ENCODE measurements at places on chromosomes 16 and 17. TPM values are rescaled to one million over a fixed set of nuclear protein-coding genes. Genes with fewer than 3 reads are reported as not detected.
A peak's percentile ranks its signal among the peaks of the same experiment; 100 is the strongest.

DNA sequence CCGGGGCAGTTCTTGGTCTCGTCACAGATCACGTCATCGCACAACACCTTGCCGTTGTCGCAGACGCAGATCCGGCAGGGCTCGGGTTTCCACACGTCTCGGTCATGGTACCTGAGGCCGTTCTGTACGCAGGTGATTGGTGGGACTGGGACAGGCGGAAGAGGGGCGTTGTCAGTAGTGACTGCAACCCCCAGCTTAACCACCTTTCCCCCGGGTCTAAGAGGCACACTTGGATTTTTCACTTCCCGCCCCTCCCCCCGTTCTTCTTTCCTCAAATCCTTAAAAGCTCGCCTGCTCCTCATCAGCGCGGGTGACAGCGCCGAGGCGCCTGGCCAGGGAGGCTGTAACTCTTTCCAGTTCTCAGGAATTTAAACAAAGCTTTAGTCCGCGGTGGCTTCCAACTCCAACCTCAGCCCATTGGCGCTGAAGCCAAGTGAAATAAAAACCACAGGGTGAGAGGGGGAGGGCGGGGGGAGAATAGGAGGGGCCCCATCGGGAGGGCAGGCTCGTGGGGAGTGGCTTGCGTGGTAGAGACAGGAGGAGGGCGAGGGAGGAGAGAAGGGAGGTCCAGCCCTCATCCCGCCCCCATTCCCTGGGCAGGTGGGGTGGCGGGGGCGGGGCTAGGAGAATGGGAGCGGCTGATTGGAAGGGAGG lies 1.5 kb downstream of the COL1A1 start:
- H3K27me3 ChIP-seq, result no peaks in the 10 kb centered on the region
- peak; percentile 84 for DNase-seq
- no peaks in the 10 kb centered on the region for H3K36me3 ChIP-seq
- H3K4me1 ChIP-seq, result peaks cover 9% of the 10 kb centered on the region
- no peak overlapping the region for H3K4me3 ChIP-seq

DNA sequence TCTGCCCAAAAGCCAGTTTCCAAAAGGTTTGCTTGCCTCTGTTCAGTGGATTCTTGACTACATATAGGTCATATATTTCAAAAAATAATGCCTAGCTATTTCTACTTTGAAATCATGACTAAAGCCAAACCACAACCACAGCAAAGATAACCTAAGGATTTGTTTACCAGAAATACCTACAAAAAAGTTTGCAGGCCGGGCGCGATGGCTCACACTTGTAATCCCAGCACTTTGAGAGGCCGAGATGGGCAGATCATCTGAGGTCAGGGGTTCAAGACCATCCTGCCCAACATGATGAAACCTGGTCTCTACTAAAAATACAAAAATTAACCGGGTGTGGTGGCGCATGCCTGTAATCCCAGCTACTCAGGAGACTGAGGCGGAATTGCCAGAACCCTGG lies 15.2 kb downstream of the CARHSP1 start:
- H3K4me3 ChIP-seq, result no peak overlapping the region
- no peaks in the 10 kb centered on the region for H3K4me1 ChIP-seq
- H3K27ac ChIP-seq, result no peak overlapping the region
- peaks cover 10% of the 10 kb centered on the region for H3K36me3 ChIP-seq
- no peaks in the 10 kb centered on the region for H3K27me3 ChIP-seq

GRCh38 chr16:56478281-56479049 lies 27.1 kb downstream of the OGFOD1 start:
- no peaks in the 10 kb centered on the region for H3K27me3 ChIP-seq
- H3K4me1 ChIP-seq, result no peaks in the 10 kb centered on the region
- no peak for DNase-seq
- no peak overlapping the region for H3K4me3 ChIP-seq
- peaks cover 45% of the 10 kb centered on the region for H3K36me3 ChIP-seq
- H3K27ac ChIP-seq, result no peak overlapping the region

DNA sequence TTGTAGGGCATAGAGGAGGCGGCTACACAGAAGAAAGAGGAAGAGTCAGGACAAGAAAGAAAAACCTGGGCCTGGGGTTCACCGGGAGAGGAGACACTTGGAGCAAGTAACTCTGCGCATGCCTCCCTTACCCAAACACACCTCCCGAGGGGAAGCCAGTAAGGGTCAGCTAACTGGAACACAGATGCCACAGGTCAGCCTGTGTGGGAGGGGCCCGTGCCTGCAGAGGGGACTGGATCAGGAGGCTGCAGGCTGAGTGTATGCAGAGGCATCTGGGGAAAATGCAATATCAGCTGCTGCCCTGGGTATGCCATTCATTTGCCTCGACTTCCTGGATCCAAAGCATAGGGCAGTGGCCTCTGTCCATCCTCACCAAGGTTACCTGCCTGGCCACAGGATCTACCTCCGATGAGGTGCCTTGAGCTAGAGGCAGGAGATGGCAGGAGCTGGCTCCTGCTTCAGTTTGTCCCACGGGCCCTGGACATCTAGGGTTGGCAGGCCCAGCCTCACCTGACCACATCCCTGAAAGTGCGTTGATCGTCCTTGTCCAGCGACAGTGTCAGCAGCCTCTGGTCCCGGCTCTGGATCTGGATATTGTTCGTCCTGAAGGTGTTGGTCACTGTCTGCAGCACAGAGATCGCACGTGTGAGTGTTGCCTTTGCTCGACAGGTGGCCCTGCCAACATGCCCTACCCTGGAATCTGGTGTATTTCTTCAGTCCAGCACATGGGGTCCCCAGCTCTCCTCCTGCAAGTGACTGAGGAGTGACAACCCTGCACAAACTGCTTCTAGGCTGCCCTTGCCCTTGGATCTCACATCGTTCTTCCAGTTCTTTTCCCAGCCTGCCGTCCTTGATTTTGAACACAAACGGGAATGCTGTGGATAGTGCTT lies 4.6 kb upstream of the MFSD6L start:
- H3K27ac ChIP-seq, result no peak overlapping the region
- H3K4me1 ChIP-seq, result no peaks in the 10 kb centered on the region
- no peaks in the 10 kb centered on the region for H3K36me3 ChIP-seq
- DNase-seq, result peak; percentile 49
- no peak overlapping the region for H3K4me3 ChIP-seq

DNA sequence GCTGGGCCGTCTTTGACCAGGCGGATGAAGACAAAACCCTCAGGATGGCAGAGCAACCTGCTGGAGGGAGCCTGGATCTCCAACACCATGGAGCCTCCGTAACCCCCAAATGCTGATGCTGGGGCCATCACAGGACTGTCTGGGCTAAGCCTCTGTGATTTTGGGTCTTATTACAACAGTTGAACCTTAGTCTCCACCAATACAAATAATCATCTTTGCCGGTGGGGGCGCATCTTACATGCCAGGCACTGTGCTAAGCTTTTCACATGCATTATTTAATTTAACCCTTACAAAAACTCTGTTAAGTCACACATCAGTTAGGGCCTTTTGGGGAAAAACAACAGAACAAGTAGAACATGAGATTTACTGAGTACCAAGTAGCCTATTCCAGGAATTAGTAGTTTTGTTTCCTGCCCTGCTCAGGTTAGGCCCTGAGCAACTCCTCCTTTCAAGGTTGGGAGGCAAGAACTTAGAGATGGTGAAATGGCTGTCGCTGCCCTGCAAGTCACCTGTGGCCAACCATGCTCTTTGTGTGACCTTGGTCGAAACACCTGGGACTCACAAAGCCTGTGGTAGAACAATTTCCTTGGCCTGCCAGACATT lies 8.9 kb upstream of the ITGAM start:
- no peaks in the 10 kb centered on the region for H3K27me3 ChIP-seq
- no peak overlapping the region for H3K27ac ChIP-seq
- no peak for DNase-seq

DNA sequence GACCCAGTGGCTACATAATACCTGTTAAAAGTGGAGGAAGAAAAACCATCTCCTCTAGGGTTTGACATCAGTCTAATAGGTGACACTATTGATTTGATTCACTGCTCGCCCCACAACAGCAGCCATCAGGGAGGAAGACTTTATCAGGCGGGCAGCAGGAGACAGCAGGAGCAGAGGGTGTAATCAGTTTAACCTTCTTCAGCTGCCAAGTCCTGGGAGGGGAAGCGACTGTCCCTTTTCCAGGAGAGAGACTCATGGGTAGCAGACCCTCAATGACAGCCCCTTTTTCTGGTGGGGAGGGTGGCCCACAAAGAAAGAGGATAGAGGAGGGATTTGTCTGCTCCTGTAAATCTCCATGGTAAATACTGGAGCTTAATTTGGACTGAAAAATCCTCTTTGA lies 291.8 kb downstream of the HAPSTR1 start:
- H3K4me3 ChIP-seq, result no peak overlapping the region
- no peaks in the 10 kb centered on the region for H3K27me3 ChIP-seq
- no peaks in the 10 kb centered on the region for H3K36me3 ChIP-seq

DNA sequence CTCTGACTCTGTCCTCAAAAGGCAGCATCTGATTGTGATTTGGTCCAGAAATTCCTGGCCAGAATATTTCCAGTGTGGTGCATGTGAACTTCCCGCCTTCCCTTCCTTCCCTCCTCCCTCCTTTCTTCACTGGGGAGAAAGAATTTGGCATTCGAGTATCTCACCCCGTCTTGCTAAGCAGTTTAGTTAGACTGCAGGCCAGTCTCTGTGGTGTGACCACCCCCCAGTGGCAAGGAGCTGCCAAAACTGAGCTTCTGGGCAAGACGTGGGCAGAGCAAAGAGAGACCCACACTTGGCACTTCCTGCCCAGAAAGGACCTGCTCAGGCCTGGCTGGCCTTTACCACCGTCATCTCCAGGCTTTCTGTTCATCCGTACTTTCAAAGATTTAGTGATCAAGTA lies 36.4 kb downstream of the SNX20 start:
- no peak overlapping the region for H3K4me3 ChIP-seq
- H3K27ac ChIP-seq, result no peak overlapping the region
- H3K27me3 ChIP-seq, result no peaks in the 10 kb centered on the region
- no peaks in the 10 kb centered on the region for H3K36me3 ChIP-seq

DNA sequence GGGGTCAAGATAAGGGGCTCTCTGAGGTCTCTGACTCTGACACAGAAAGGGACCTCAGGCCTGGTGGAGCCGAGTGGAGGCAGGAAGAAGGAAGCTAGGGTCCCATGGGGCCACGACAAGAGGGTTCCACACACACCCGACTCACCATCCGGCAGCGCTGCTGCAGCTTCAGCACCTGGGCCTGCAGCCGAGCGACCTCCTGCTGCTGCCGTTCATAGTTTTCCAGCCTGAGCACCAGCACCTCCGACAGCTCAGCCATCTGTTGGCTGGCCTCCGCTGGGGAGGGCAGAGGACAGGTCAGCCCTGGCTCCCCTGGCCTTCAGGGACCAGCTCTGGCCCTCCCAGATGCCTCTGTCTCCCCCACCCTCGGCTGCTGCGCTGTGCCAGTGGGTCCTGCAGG lies 6.4 kb downstream of the HAP1 start:
- peak; percentile 84 for DNase-seq
- no peak overlapping the region for H3K27ac ChIP-seq
- peaks cover 17% of the 10 kb centered on the region for H3K4me1 ChIP-seq
- no peak overlapping the region for H3K4me3 ChIP-seq
- H3K36me3 ChIP-seq, result no peaks in the 10 kb centered on the region

DNA sequence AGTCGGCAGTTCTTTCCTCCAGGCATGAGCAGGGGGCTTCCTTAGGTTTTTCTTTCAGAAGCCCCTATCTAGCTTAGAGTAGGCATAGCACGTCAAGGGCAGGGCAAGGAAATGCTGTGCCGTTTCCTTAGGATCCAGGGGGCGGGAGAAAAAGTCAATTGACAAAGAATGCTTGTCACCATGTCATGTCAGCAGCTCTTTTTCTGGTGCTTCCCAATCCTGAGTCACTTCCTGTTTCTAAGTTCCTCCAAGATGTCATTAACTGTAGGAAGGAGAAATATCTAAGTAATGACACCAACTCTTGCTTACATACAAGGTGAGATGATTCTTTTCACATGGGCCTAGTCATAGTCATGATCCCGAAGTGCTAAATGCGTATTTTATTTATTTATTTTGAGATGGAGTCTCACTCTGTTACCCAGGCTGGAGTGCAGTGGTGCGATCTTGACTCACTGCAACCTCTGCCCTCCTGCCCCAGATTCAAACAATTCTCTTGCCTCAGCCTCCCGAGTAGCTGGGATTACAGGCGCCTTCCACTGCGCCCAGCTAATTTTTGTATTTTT lies 35.2 kb downstream of the GJC1 start:
- DNase-seq, result no peak
- H3K4me3 ChIP-seq, result no peak overlapping the region
- H3K27me3 ChIP-seq, result no peaks in the 10 kb centered on the region
- H3K4me1 ChIP-seq, result no peaks in the 10 kb centered on the region

DNA sequence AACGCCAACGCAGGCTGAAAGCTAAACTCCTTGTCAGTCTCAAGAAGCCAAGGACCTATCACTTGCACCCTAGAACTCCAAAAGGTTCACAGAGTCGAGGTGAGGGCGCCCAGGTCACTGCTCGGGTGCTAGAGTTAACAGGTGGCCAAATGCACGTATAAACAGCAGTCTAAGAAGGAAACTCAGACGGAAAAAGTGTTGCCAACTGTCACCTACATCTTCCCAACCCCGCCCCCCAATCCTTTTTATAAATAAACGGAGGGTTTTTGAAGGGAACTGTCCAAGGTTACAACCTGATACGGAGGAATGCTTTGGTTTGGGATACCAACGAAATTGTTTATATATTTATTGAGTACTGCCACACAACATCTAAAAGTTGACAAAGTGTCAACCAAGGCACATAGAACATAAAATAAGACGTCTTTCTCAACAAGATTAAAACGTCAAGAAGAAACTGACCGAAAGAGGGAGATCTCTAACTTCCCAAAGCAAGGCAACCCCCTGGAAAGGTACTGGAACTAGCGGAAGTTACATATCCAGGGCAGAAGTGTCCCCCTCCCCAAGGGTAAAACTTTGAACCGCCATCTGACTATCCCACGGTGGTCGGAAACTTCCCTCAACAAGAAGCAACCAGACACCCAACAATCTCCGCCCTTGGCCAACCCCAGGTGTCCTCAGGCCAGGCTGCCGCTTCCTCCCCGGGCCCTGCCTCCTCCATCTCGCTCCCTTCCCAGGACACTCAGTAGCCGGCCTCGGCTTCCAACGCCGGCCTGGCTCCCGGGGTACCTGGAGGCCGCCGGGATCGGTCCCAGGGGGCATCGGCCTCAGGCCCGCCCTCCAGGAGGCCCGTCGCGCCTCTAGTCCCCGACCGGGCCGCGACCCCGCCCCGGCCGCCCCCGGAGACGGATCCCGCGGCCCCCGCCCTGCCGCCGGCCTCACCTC lies 982 bp downstream of the SPAG9 start:
- peak overlapping the region; percentile 67 for H3K27ac ChIP-seq
- H3K4me1 ChIP-seq, result peaks cover 38% of the 10 kb centered on the region
- DNase-seq, result peak; percentile 85
- no peaks in the 10 kb centered on the region for H3K27me3 ChIP-seq
- no peaks in the 10 kb centered on the region for H3K36me3 ChIP-seq

DNA sequence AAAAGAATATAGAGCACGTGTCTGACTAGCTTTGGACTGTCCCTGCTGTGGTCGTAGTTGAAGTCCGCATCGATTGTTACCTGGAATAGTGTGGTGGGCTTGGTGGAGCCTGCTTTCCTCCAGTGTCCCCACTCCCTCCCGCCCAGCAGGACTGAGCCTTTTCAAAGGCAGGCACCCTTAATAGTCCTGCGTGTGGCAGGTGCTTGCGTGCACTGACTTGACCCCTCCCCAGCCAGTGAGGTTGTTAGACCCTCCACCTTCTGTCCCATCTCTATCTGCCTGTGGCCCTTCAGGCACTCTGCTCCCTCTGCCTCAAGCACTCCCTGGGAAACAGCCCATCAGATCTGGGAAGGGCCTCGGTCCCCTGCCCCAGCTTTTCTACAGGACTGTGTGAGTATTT lies 36.6 kb downstream of the TMEM11 start:
- H3K4me3 ChIP-seq, result no peak overlapping the region
- H3K27me3 ChIP-seq, result no peaks in the 10 kb centered on the region
- no peak for DNase-seq
- no peak overlapping the region for H3K27ac ChIP-seq
- H3K4me1 ChIP-seq, result no peaks in the 10 kb centered on the region

The MIEF2 gene
- total RNA-seq, result 14.2 TPM

The MT1G gene
- total RNA-seq, result not detected

The NFATC2IP gene
- total RNA-seq, result 58.2 TPM
